ENCODE measurements at places on chromosomes 4 and X.

- DNase-seq = no peak
Observed at GRCh38 chrX:138877746-138878145, 166.2 kb upstream of the FGF13 start.

GRCh38 chr4:121139533-121140222, 24.4 kb downstream of the TNIP3 start:
- peak; percentile 33 for DNase-seq

DNA sequence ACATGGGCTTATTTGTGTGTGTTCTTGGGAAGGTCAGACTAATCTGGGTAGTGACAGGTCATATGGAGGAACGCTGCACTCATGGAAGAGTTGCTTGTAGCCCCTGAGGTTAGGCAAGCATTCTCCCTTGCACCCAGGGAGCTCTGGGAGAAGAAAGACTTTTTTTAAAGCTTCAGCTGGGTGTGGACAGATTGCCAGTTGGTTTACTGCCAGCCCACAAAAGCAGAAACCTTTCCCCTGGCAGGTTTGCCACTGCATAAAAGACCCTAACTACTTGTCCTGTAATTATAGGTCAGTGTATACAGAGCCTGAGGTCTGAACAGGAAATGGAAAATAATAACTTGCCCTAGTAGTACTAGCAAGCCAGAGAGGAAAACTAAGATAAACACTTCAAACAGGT, 7.4 kb upstream of the NFKB1 start:
- peak; percentile 96 for DNase-seq

- no peak for DNase-seq
Observed at GRCh38 chrX:20664774-20665173, 398.1 kb upstream of the RPS6KA3 start.

GRCh38 chr4:164935363-164935762, 42.1 kb downstream of the TRIM61 start:
- DNase-seq = no peak

- DNase-seq = peak; percentile 71
Observed at GRCh38 chr4:168264903-168265302, 53.6 kb downstream of the DDX60 start.
